ENCODE measurements at places on chromosomes 4 and X. TPM values are rescaled to one million over a fixed set of nuclear protein-coding genes. Genes with fewer than 3 reads are reported as not detected.

GRCh38 chrX:130523460-130524394, 121.9 kb downstream of the RBMX2 start:
- no peak for DNase-seq

- DNase-seq = peak; percentile 21
These were observed 614 bp downstream of the BEX3 start for GRCh38 chrX:103376979-103377324.

DNA sequence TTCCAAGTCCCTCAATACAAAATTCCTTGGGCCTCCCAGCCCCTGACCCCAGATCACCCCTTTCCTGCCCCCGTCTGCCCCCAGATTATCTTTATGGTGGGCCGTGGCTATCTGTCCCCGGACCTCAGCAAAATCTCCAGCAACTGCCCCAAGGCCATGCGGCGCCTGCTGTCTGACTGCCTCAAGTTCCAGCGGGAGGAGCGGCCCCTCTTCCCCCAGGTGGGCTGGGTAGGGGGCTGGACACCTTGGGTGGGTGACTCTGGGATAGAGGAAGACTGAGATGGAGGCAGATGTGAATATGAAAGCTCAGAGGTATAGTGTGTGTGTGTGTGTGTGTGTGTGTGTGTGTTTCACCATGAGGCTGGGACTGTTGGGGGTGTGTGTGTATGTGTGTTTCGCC, 9.8 kb downstream of the ARAF start:
- no peak for DNase-seq

- no peak for DNase-seq
These were observed 34.5 kb upstream of the VEGFD start for GRCh38 chrX:15418707-15419181.

DNA sequence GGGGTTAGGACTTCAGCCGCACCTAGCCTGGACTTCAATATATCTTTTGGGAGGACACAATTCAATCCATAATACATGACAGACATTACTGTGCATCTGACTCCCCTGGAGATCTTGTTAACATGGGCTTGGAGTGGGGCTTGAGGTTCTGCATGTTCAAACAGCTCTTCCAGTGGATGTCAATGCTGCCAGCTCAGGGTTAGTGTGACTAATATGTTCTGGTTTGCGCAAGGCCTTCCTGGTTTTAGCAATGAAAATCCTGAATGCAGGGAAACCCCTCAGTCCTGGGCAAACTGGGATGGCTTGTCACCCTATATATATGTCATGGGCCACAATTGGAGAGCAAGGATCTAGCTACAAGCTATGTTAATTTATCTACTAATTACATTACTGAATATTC, 2.7 kb upstream of the TSPAN7 start:
- DNase-seq = no peak

DNA sequence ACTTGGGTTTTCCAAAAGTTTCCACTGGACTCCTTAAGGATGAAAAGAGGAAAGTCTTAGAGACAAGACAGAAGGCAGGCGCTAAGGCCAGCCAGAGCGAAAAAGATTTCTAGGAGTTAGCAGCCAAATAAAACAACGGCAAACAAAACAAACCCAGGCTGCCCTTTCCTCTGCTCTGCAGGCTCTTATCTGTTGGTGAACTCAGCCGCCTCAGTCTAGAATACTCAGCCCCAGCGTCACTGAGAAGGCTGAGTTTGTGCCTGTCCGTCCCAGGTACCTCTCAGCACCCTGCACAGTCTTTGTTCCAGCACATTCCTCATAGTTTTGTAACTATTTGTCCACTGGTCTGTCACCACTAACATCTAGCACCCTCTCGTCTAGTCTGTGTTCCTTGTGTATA, 75.6 kb upstream of the FAM9C start:
- DNase-seq = peak; percentile 83

- no peak for DNase-seq
These were observed 37.6 kb downstream of the EFHC2 start for GRCh38 chrX:44305921-44306320.

DNA sequence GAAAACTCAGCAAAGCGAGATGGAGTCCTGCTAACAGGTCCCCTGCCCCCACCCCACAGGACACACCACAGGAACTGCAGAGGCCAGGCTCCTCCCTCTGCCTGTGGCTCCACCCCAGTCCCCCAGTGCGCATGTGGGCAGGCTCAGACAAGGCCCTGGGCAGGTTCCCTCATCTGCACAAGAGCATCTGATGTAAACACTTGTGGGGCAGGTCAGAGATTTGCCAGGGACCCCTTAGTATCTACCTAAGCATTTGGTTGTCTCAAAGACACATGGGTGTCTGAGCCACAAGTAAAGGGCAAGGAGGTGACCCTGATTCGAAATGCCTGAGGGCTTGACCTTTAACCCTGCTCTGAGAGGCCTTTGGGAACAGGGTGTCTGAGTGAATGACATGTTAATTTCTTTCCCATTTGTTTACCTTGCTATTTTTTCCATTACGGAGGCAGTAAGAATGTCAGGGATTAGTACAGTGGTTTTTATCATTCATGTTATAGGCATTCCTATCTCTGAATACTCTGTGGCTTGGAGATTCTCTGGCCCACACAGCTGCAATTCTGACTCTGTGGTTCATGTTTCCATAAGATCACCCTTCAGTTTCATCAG, 85.3 kb downstream of the ZNF518B start:
- DNase-seq = no peak

- DNase-seq = no peak
These were observed 51.7 kb upstream of the SLC10A4 start for GRCh38 chr4:48431401-48431800.

GRCh38 chrX:31092970-31093638, 21.3 kb upstream of the FTHL17 start:
- DNase-seq = no peak

DNA sequence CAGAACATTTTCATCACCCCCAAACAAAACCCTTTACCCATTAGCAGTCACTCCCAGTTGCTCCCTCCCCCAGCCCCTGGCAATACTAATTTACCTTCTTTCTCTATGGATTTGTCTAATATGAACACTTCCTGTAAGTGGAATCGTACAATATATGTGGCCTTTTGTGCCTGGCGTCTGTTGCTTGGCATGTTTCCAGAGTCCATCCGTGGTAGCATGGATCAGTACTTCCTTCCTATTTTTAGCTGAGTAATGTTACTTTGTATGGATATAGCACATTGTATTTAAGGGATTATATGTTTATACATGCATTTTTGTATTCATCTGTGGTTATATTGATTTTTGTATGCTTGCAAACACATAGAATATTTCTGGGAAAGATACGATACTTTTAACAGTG, 48.2 kb downstream of the PPEF1 start:
- DNase-seq = no peak

DNA sequence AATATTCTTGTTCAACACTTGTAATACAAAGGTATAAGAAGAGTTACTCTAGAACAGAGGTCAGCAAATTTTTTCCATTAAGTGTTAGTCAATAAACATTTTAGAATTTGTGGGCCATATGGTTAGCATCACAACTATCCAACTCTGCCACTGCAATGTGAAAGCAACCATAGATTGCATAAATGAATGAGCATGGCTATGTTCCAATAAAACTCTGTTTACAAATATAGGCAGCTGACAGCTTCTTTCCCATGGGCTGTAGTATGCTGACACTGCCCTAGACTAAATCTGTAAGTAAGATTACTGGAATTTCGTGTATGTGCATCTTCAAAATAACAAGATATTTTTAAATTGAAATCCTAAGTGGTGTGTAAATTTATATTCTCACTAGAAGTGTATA, 73.7 kb downstream of the GABRA2 start:
- DNase-seq = no peak

GRCh38 chrX:37871626-37872302, 24.4 kb upstream of the DYNLT3 start:
- no peak for DNase-seq

GRCh38 chrX:67922966-67923365, 379.1 kb downstream of the AR start:
- no peak for DNase-seq

DNA sequence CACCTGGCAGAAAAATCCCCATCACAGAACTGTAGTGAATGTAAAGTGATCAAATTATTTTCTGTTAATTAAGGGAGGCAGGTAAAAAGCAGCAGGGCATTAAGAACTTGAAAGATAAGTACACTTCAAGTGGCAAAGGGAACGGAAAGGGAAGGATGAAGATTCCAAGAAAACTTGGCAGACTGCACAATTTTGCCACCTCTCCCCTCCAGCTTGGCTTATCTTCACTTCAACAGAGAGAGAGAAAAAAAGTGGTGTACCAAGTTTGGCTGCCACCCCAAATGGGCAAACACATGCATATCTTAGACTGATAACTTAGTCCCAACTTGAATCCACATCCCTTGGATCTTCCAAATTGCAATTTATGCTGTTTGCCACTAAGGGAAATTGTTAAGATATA, 598.1 kb upstream of the ACTRT1 start:
- no peak for DNase-seq

- no peak for DNase-seq
These were observed 86.3 kb downstream of the PDLIM5 start for GRCh38 chr4:94537921-94538628.

GRCh38 chr4:86564795-86565194, 29.3 kb upstream of the PTPN13 start:
- no peak for DNase-seq

DNA sequence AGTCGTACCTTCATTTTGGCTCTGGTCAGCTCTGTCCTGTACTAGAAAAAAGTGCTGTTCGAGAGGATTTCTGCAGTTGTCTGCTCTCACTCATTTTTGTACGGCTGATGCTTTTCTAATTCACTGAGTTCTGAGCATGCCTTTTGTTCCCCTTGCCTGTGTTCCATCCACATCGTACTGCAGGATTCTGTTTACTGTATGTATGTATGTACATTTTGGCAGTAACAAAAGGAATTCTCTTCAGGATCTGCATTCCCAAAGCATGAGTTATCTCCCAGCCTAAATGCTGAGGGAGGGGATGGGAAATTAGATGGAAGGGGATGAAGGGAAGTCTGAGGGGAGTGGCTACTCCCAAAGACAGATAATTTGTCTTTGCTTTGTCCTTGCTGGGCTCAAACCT, 87.6 kb downstream of the GBA3 start:
- no peak for DNase-seq

DNA sequence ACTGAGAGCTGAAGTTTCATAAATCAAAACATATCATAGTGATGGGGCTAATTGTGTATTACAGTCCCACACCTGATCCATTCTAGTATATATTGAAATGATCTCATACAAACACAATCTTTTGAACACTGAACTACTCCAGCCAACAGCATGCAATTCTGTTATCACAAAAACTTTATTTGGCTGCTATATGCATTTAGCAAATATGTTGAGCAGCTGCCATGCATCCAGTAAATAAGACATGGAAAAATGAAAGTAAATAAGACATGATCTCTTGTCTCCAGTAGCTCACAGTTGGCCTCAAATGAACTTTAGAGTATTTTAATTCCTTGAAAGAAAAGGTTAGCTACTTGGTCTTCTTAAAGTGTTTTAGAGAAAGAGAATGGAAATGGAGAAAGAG, 2.1 kb downstream of the AMBN start:
- no peak for DNase-seq

GRCh38 chrX:129790808-129791207, 11.1 kb downstream of the SASH3 start:
- DNase-seq = no peak

- DNase-seq = no peak
These were observed 18.0 kb upstream of the TMSB4X start for GRCh38 chrX:12956704-12957534.

- DNase-seq = no peak
These were observed 5.3 kb upstream of the OPHN1 start for GRCh38 chrX:68438575-68438974.

DNA sequence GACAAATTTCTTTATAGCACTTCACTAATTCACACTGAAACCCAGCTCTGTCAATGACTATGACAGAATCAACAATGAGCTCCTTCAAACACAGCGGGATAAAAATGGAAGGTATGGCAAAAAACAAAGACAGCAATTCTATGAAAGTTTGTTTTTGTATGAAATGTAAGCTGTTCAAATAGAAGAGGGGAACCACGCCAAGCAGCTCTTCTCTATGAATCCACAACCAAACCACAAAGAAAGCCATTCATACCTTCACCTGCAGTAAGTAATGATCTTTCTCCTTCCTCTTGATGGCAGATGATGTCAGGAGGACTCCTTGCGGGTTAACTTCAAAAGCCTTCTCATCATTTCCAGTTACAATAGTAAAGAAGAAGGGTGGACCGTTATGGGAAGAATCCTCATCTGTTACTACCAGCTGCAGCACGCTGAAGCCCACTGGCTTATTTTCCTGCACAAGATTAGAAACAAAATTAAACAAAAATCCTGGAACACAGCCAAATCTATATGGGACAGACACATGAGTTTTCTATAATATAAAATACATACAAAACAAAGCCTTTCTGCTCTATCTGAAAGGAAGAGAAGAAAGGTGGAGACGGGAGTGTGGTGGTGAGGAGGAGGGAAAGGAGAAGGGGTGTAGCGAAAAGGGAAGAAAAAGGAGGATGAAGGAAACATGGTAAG, 48.9 kb upstream of the MTNR1A start:
- DNase-seq = no peak

DNA sequence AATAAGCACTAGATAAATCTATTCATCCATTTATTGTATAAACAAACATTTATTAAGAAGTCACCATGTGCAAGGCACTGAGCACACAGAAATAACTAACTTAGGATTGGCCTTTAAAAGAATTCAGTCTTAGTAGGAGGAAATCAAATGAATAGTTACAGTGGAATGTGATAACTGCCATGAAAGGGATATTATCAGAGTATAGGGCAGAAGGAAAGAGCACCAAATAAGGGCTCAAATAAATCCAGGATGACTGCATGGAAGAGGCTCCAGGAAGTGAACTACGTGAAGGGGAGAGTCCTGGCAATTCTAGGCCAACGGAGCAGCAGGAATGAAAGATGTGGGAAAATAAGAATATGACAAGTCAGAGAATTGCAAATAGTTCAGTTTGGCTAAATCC, 406.0 kb downstream of the INPP4B start:
- no peak for DNase-seq

DNA sequence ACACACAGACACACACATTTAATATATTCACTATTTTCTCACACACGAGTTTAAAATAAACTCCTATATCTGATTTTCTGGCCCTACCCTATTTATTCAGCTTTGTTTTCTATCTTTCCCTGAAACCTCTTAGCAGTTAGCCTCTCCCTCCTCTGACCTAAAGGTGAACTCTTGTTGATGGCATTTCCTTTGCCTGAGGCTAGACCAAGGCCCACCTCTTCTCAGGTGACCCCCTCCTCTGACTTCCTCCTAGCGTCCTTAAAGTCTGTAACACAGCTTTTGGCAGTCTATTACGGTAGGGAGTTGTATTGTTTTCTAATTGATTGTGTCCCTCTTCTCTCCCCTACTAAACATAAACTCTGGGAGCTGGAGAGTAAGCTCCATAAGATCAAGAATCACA, 1.7 kb upstream of the SRPX2 start:
- no peak for DNase-seq

Gene XAGE2
- not detected for total RNA-seq

Gene SPATA18
- 1.6 TPM for total RNA-seq

Gene RASL11B
- total RNA-seq = 0.42 TPM

Gene FAM114A1
- 72.9 TPM for total RNA-seq

Gene P2RY8
- 0.87 TPM for total RNA-seq

Gene PABPC4L
- total RNA-seq = 0.20 TPM

Gene FGF13
- total RNA-seq = 1.0 TPM

Gene SSX4B
- total RNA-seq = not detected

Gene F9
- 271 TPM for total RNA-seq

Gene MAGEA2B
- not detected for total RNA-seq

Gene FHIP1A
- 3.0 TPM for total RNA-seq

Gene APLN
- total RNA-seq = 1.2 TPM

Gene KIF4A
- total RNA-seq = 0.68 TPM

Gene ZIC3
- not detected for total RNA-seq

Gene TEX13B
- not detected for total RNA-seq

Gene VCX3B
- total RNA-seq = not detected

Data from right lobe of liver (tissue), 6 donors.